ENCODE measurements at places on chromosomes 2 and 18.

- DNase-seq, result no peak
These were observed 268.2 kb upstream of the ID2 start for GRCh38 chr2:8413589-8414135.

DNA sequence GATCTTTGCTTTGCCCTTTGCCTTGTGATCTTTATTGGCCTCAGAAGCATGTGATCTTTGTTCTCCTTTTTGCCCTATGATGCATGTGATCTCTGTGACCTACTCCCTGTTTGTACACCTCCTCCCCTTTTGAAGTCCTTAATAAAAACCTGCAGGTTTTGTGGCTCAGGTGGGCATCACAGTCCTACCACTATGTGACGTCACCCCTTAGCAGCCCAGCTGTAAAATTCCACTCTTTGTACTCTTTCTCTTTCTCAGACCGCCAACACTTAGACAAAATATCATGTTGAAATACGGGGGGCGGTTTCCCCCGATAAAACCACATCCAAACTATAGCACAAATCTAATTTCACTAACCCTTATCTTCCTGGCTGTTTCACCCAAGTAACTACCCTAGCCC lies 76.7 kb upstream of the RAPGEF4 start:
- no peak for DNase-seq

GRCh38 chr2:217113491-217113890 lies 253.6 kb upstream of the TNP1 start:
- DNase-seq, result no peak

DNA sequence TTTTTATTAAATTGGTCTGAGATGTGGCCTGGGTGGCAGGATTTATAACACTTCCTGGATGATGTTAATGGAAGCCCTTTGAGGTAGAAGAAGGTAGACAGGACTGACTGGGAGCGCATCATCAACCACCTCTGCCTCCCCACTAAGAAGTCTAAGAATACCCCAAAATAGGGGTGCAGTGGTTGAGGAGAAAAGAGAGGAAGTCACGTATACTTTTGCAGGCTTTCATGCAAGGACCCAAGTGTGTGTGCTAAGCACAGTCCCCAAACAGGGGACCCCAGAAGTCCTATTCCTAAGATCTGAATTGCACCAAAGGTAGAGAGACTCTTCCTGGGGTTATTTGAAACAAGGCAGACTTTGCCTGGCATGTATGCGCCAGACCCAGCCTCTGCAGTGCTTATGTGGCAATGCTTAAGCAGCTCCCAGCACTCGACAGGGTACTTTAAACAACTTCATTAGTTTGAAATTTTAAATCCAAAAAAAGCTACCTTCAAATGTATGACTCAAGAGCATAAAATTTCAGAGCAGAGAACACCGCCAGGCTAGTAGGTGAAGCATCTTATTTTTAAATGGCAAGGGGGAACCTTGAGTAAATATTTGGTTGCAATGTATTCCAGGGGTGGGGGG lies 35.3 kb downstream of the BCL2 start:
- no peak for DNase-seq

- DNase-seq, result no peak
These were observed 37.4 kb downstream of the ZC3H6 start for GRCh38 chr2:112312821-112313220.

GRCh38 chr2:205685314-205686055 lies 3.2 kb downstream of the NRP2 start:
- DNase-seq, result no peak

GRCh38 chr18:43869451-43870008 lies 592.2 kb upstream of the SYT4 start:
- peak; percentile 13 for DNase-seq

GRCh38 chr2:104868505-104868866 lies 14.6 kb downstream of the POU3F3 start:
- DNase-seq, result no peak

- DNase-seq, result no peak
These were observed 558.0 kb downstream of the STK39 start for GRCh38 chr2:167689444-167689843.

GRCh38 chr18:77079954-77080682 lies 52.5 kb downstream of the MBP start:
- DNase-seq, result no peak

- no peak for DNase-seq
These were observed 93.5 kb upstream of the MGAT4A start for GRCh38 chr2:98824256-98825019.

- DNase-seq, result no peak
These were observed 42.2 kb upstream of the EPG5 start for GRCh38 chr18:46009125-46009840.

DNA sequence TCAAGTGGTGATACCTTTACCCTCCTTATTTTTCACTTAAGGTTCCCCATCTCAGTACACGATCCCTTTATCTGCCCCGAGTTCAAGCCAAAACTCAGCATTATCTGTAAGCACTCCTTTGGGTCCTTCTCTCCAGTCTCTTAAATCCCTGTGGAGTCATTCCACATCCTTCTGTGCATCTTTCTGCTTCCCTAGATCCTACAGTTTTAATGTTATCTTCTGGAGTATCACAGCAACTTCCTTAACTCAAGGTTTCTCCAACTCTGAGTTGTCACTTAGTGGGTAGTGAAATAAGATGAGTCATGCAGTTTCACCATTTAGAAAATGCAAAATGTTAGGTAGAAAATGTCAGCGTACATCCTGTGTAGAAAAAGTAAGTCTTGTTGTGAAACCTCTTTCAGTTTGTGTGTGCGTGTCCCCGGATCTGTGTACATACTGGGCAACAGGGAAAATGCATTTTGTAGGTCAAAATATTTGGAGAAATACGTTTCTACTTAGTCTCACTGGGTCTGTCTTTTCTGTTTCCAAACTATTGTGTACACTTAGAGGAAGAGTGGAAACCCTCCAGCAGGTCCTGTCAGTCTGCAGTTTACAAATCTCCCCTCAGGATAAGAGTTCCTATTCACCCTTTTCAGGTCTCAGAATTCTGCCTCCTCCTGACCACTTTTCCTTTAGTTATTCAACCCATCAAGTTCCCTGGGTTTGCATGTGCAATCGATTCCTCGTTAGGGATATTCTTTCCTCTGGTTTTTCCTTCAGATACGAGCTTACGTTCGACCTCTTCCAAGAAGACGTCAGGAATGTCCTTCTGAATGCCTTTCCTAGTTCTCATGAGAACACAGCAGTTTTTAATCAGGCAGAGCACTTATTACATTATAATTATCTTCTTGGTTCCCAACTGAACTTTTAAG lies 154.8 kb downstream of the TGIF1 start:
- peak; percentile 93 for DNase-seq

GRCh38 chr2:85550486-85550885 lies 10.8 kb downstream of the GGCX start:
- no peak for DNase-seq

- no peak for DNase-seq
These were observed 194.8 kb downstream of the ZEB2 start for GRCh38 chr2:144325086-144325485.
